ENCODE measurements at places on chromosomes 3 and 15.

GRCh38 chr3:17006132-17006852 lies 121.5 kb downstream of the PLCL2 start:
- peak; percentile 84 for DNase-seq

DNA sequence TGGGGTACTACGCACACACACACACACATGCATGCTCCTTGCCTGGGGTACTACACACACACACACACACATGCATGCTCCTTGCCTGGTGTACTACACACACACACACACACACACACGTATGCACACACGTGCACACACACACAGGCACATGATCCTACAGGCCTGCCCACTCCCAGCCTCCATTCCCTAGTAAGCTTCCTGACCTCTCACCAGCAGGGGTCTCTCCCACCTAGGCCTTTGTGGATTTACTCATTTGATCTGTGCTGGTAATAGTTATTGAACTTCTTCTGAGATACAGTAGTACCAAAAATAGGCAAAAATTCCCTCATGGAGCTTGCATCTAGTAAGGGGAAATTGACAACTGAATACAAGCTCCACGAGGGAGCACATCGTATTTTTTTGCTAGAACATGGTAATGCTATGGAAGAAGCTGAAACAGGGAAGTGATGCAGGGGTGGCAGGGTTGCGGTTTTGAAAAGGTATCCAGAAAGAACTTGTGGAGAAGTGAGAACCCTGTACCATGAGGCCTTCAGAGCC lies 19.1 kb downstream of the TTC21A start:
- peak; percentile 78 for DNase-seq

- no peak for DNase-seq
Measured at GRCh38 chr3:81214631-81215030, 546.8 kb downstream of the GBE1 start.

- DNase-seq = peak; percentile 52
Measured at GRCh38 chr3:188051801-188052168, 102.2 kb upstream of the LPP start.

DNA sequence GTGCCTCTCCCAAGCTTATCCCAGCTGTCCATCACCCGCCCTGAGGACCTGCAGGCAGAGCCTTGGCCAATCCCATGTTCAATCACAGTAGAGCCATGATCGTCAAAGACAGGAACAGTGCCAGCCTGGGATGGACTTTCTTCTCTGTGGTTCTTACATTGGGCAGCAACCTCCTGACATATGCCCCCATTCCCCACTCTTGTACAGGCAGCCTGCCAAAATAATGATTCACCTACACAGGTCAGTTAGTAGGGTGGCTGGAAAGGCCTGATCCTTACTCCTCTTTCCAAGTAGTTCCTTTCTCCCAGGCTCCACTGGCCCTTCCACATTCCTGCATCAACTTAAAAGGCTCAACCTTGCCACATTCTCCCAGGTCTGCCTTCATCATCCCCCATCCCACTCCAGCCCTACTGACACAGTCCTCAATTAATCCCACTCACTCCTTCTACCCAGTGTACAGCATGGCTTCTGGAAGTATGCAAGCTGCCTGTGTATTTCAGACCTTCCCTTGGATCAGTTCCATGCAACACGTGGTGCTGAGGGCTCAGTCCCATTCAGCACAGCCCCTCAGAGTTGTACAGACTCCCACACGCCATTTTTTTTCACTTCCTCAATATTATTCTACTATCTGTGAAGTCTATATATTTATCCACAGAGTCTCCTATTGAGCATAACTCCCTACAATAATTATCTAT lies 189.8 kb downstream of the NTRK3 start:
- no peak for DNase-seq

- DNase-seq = peak; percentile 27
Measured at GRCh38 chr3:57446318-57446841, 97.8 kb downstream of the DNAH12 start.

- DNase-seq = peak; percentile 18
Measured at GRCh38 chr15:79170256-79170664, 79.7 kb upstream of the RASGRF1 start.

GRCh38 chr15:101667881-101668280 lies 15.7 kb upstream of the TM2D3 start:
- no peak for DNase-seq

DNA sequence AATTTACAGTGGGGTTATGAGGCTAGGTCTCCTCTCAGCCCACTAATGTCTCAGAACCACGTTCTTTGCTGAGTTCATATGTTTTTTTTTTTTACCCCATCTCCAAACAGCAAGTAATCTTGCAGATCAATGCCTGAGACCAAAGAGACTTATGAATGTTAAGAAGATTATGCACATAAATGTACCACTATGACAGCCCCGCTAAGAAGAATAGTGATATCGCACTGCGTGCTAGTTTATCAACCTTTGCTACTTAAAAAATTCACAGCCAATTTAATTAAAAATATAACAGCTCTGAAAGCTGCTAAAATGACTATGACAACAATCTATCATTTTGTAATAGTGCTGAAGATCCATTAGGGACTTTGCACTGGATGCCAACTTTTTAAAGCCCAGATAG lies 739.0 kb upstream of the CFAP20DC start:
- DNase-seq = no peak
